ENCODE measurements at places on chromosomes 6 and 20.

- no peak for DNase-seq
These were observed 3.0 kb downstream of the LAMA4 start for GRCh38 chr6:112251171-112251875.

GRCh38 chr20:37745553-37745952 lies 51.7 kb downstream of the CTNNBL1 start:
- DNase-seq: no peak

- no peak for DNase-seq
These were observed 1.2 kb downstream of the SLC35D3 start for GRCh38 chr6:136923116-136923953.

GRCh38 chr6:5471044-5471443 lies 209.7 kb downstream of the FARS2 start:
- no peak for DNase-seq

DNA sequence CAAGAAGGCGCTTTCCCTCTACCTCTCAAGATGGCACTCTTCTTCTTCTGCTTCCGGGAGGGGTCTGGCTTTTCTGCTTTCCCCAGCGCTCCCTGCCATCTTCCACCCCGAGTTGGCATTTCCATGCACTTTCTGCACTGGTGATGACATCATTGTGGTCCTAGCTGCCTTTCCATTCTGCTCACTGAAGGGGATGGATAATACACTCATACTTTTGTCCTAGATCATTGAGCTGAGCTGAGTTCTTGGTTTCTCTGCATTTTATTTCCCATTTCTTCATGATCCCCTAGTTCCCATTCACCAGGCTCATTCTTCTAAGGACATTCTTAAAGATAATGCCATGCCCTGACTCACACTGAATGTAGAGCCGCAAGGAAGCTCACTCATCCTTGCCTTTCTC lies 96.7 kb downstream of the EDN1 start:
- DNase-seq: no peak

DNA sequence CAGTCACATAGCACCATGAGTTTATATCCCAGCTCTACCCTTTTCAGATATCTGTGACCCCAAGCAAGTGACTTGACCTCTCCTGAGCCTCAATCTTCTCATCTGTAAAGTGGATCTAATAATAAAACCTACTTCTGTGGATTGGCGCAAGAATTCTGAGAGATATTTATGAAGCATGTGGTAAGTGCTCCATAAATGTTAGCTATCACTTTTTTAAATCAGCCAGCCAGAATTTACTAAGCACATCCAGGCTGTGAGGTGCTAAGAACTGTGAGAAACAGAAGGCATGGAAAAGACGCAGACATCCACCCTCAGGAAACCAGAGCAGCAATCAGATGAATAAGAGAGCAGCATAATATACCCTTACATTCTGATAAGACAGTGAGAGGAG lies 862 bp downstream of the C20orf96 start:
- no peak for DNase-seq

DNA sequence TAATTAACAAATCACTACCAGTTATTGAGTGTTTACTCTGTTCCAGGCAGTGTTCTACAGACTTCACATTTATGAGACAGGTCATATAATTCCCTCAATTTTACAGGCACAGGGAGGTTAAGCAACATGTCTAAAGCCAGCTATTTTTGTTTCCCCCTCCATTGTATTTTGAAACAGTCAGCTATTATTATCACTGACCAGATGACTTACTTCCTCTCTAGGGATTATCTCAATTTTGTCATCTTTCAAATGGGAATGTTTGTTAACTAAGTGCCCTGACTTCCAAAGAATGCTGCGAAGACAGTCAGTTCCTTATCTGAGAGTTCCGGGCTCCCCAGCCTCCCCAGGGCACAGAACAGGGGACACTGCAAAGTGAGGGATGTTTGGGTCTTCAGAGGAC lies 5.6 kb upstream of the CNPY3 start:
- no peak for DNase-seq

DNA sequence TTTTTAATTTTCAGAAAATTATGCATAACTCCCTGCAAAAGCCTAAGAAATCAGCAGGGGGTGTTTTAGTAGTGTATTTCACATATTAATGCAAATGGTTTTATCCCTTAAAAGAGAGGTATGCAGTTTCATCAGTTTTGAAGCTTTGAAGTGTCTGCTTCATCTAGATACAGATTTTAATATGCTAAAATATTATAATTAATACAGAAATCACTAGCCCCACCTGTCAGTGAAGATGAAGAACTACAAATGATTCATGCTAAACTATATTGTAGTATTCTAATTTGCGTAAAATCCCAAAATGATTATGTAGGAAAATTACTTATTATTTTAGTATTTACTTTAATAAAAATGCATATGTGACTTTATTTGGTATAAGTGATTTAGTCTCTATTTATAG lies 2.9 kb upstream of the TFB1M start:
- no peak for DNase-seq

- peak; percentile 34 for DNase-seq
These were observed 89.1 kb upstream of the CLDN20 start for GRCh38 chr6:155174576-155175211.

- no peak for DNase-seq
These were observed 102.6 kb upstream of the TNFAIP3 start for GRCh38 chr6:137764464-137764863.

- no peak for DNase-seq
These were observed 220.5 kb downstream of the SYNE1 start for GRCh38 chr6:152416652-152417051.

- DNase-seq: no peak
These were observed 19.7 kb downstream of the DAAM2 start for GRCh38 chr6:39811835-39812345.

GRCh38 chr6:13787137-13787536 lies 27.2 kb downstream of the MCUR1 start:
- DNase-seq: no peak

GRCh38 chr6:6494677-6495076 lies 93.8 kb upstream of the LY86 start:
- no peak for DNase-seq

- no peak for DNase-seq
These were observed 464.9 kb downstream of the EPM2A start for GRCh38 chr6:145270464-145270863.

GRCh38 chr20:2236256-2236655 lies 59.5 kb upstream of the TGM3 start:
- no peak for DNase-seq

- no peak for DNase-seq
These were observed 6.8 kb downstream of the MKKS start for GRCh38 chr20:10427060-10427692.

- no peak for DNase-seq
These were observed 1235.5 kb upstream of the CITED2 start for GRCh38 chr6:140609956-140610355.

DNA sequence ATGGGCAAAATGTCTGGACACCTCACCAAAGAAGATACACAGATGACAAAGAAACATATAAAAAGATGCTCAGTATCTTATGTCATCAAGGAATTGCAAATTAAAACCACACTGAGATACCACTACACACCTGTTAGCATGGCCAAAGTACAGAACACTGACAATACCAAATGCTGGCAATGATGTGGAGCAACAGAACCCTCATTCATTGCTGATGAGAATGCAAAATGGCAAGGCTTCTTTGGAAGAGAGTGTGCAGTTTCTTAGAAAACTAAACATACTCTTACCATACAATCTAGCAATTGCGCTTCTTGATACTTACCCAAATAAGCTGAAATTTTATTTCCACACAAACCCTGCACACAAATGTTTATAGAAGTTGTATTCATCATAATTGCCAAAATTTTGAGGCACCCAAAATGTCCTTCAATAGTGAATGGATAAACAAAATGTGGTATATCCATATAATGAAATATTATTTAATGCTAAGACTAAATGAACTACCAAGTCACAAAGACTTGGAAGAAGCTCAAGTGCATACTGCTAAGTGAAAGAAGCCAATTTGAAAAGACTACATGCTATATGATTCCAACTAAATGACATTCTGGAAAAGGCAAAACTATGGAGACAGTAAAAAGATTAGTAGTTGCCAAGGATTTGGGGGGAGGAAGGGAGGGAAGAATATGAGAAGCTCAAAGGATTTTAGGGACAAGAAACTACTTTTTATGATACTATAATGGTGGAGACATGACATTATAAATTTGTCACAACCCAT lies 50.7 kb downstream of the TNFAIP3 start:
- DNase-seq: no peak

DNA sequence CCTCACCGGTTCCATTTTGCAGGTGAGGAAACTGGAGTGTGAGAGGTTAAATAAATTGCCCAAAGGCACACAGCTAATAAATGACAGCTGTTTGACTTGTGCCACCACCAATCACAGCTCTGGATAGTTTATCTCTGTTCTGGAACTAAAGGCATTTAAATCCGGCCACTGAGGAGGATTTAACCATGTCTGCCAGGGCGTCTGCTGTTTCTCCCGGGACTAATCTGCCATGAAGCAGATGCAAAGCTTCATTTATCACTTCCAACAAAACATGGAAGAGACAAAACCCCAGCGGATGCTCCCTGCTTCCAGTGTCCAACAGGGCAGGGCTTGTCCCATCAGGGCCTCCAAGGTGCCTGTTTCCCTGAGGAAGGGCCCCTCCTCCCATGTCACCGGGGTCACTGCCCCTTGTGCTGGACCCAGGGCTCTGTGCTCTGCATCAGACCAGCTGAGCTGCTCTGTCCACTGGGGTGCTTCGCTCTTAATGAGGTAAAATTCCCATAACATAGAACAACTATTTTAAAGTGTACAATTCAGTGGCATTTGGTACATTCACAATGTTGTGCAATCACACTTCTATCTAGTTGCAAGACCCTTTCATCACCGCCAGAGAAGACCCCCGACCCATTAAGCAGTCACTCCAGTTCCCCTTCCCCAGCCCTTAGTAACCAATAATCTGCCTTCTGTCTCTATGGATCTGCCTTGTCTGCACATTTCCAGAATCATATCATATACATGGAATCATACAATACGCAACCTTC lies 244.3 kb downstream of the PTPRT start:
- no peak for DNase-seq

GRCh38 chr6:105294129-105294528 lies 108.8 kb downstream of the PREP start:
- DNase-seq: no peak

GRCh38 chr20:62907384-62908317 lies 18.7 kb downstream of the DIDO1 start:
- DNase-seq: no peak

GRCh38 chr6:11606332-11606731 lies 68.8 kb downstream of the TMEM170B start:
- no peak for DNase-seq

DNA sequence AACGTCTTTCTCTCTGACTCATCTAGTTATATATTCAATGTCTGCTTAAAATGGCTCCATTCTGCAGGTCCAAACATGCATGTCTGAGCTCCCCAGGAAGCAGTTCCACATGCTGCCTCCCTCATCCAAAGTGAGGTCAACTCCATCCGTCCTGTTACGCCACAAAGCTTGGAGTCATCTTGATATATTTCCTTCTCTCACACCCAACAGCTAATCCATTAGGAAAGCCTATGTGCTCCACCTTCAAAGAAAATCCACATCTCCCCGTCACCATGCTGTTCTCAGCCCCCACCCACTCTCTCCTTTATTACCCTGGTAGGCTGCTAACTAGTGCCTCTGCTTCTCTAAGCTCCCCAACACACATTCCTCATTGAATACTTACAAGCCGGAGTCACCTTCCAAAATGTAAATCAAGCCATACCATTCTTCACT lies 130.2 kb upstream of the SYNDIG1 start:
- no peak for DNase-seq

DNA sequence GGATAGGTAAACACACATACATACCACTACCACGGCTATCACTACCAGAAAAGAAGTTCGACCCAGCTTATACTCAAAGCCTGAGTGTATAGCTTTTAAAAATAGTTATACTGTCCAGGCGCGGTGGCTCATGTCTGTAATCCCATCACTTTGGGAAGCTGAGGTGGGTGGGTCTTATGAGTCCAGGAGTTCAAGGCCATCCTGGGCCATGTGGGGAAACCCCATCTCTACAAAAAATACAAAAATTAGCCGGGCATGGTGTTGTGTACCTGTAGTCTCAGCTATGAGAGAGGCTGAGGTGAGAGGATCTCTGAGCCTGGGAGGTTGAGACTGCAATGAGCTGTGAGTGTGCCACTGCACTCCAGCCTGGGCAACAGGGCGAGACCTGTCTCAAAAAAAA lies 32.9 kb downstream of the NKX2-4 start:
- no peak for DNase-seq

DNA sequence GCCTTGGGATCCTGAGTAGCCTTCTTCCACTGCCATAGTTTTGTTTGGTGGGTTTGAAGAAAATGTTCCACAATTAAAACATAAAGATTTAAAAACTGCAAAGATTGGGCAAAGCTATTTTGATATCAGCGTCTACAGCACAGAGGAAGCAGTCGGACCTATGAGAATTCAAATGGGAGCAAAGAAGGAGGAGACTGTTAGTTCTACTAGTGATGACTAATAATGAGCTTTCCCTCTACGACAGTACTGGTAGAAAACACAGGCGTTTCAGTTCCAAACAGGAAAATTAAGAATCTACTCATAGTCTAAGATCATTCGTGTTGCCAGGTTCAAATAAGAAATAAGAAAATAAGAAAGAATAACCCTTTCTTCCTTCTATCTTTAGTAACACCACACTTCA lies 121.2 kb downstream of the INSM1 start:
- DNase-seq: no peak

DNA sequence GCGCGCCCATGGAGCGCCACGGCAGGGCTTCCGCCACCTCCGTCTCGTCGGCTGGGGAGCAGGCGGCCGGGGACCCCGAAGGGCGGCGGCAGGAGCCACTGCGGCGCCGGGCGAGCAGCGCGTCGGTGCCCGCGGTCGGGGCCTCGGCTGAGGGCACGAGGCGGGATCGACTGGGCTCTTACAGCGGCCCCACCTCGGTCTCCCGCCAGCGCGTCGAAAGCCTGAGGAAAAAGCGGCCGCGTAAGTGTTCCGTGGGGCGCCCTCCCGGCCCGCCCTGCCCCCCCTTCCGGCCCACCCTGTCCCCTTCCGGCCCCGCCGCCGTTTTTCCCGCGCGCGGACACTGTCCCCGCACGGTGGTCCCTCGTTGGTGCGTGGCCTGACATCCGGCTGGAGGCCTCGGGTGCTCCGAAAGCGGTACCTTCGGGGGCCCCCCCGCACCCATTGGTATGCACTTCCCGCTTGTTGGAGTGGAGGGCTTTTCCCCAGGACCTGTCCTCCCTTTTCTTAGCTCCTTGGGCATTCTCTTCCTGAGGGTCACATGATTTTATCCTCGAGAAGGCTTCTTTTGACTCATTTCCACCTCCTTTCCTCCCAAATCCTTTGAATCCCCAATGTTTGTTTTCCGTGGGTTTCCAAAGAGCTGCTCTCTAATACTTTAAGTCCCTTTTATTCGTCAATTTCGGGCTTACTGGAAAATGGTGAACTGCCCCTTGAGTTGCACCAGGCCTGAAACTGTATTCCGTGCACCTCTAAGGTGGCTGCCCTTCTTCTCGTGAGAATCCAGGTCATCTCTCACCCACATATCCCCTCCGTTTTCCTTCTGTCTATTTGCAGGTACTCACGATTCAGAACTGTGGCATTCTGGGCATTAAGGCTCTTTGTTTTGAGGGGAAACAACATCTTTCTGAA lies 556 bp downstream of the PANK2 start:
- peak; percentile 17 for DNase-seq

All from T-helper 22 cell (primary cell).